NT2/D1 (cell line): ENCODE measurements at places on chromosomes 2 and 18.

DNA sequence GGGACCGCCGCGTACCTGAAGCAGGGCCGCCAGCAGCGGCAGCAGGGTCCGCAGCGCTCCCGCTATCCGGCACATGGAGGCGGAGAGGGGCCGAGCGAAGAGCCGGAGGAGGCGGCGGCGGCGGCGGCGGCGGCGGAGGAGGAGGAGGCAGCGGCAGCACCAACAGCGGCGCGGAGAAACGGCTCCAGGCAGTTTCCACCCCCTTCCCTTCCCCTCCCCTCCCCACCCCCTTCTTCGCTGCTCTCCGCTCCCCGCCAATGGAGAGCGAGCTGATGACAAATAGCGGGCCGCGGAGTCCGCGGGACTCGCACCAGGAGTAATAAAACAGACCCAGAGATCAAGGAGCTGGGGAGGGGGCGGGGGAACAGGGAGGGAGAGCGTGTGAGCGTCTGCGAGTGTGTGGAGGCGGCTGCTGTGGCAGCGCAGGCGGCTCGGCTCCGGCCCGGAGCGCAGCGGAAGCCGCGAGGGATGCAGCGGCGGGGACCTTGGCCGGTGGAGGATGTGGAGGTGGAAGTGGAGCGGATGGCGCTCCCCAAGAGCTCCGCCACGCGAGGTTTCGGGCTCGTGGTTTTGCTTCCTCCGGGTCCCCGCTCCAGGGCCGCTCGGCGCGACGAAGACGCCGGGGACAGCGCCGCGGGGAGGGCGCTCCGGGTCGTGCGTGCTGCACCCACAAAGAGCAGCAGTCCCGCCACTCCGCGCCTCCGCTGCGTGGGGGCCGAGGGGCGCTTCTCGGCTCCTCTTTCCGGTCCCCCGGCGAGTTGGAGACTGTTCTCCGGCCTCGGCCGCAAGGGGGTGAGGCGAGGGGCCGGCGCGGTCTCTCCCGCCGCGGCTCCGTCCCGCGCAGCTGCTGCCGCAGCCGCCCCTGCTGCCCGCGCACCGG lies at the start of gene CDH2:
Gene CDH2, minus strand, starts transcription at position 183 of the 880 bp plus-strand sequence. Its CDS starts 108 bp downstream, at position 75.
- peak; percentile 30 for DNase-seq

DNA sequence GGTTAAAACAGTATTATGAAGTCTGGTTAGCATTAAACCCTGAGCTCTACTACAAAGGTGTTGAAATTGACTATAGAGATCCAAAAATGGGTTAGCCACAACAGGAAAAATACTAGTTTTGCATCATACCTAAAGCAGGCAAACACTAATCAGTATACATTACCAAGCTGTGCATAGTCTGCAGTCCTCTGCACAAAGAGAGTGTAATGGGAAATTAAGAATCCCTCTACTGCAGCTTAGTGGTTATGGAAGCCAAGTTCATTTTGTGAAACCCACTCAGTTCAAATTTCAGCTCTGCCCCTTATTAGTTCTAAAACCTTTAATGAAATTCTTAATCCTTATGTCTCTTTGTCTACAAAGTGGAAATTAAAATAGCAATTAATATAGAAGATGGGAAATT lies 192.1 kb downstream of the MBD2 start:
- DNase-seq: no peak

DNA sequence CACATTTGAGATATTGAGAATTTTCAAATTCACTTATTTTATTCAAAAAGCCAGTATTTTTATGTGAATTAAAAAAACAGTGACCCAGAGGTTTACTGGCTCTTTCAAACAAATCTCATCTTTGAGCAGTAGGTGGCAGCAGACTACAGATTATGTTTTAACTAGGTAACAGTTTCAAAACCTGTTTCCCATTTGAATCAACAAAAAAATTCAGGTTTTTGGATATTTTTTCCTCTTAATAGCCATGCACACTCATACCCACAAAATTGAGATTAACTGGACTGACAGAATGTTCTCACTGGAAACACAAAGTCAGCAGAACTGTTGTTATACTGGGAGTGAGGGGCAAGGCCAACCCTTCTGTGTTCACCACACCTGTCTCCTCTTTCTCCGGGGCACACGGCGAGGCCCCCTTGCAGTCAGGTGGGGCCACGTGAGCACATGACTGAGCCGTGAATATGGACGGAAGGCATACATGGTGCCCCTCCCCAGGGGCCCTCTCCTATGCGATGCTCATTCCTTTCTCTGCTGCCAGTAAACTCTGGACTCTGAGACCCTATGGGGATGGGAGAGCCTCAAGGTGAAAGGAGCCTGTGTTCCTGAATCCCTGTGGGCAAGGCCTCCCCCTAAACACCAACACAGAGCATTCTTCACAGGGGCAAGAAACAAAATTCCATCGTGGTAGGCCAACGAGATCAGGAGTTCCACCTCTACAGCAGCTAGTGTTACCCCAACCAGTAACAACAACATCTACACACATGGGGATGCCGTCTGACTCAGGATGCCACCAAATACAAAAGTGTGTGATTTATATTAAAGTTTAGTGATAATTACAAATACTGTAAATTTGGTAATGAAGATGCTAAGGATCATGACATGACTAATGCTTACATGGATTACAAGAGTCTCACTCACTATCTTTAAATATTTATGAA lies 80.4 kb downstream of the LPIN2 start:
- DNase-seq: peak; percentile 16

DNA sequence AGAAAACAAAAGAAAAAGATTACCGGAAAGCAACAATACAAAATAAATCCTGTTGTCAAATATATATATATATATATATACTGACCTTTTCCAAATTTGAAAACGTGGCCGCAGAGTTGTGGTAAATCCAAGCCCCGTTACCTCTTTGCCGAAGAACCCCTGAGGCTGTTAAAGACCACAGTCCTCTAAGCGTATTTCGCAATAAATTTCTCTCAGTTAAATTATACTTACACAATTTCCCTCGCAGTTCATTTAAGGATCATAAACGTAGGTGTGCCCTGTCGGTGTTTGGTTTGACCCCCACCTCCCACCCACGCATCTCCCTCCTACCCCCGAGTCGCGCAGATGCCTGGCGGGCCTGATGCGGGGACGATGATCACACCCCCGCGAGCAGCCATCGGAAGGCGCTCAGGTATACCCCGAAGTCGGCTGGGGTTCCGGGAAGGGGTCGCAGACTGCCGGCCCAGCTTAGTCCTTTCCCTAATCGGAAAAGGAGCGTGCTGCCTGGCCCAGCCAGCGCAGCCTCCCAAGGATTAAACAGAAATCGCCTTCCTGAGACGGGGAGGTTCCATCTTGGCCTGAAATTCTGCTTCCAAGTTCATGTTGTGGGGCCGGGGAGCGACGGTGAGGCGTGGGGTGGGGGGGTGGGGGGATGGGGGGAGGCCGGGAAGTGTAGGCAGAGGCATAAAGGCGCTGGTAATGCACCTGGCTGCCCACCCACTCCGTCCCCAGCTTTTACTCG lies 2.9 kb upstream of the MEIS1 start:
- no peak for DNase-seq

DNA sequence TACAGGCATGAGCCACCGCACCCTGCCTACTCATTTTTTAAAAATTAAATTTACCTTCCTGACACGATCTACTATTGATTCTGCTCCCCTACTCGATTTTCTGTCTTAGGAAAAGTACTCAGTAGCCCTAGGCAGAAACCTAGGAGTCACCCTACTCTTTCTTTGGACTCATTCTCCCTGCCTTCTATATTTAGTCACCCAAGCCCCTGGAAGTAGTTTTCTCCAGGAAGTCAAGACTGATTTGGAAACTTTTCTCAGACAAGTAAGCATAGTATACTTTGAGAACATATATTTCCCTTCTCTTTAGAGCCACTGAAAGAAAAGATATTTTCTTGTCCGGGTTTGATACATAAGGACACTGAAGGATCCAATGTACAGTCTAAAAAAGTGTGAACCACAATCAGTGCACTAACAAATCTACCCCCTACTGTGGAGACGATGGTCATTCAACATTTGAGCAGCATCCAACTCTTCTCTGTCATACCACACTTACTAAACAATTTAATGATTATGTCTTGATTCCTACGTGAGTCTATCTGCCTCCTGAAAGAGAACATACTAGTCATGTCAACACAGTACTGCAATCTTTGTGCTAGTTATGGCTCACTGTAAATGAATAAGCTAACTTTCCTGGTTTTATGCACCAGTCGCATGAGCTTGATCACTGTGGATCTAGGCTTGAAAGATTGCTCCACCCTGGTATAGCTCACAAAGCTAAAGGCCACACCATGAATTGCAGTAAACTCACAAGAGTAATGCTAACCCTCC lies 19.8 kb downstream of the YWHAQ start:
- DNase-seq: no peak

- DNase-seq: no peak
Measured at GRCh38 chr2:217277646-217278398, 418.0 kb upstream of the TNP1 start.

GRCh38 chr2:207225773-207226172 lies 60.0 kb upstream of the KLF7 start:
- no peak for DNase-seq

GRCh38 chr2:25878361-25879132 lies at the start of gene ASXL2:
ASXL2 (minus strand) TSS chr2:25878487; CDS start chr2:25878222, 265 bp downstream.
- peak; percentile 97 for DNase-seq

GRCh38 chr2:103249462-103249861 lies 487.6 kb downstream of the TMEM182 start:
- DNase-seq: no peak

DNA sequence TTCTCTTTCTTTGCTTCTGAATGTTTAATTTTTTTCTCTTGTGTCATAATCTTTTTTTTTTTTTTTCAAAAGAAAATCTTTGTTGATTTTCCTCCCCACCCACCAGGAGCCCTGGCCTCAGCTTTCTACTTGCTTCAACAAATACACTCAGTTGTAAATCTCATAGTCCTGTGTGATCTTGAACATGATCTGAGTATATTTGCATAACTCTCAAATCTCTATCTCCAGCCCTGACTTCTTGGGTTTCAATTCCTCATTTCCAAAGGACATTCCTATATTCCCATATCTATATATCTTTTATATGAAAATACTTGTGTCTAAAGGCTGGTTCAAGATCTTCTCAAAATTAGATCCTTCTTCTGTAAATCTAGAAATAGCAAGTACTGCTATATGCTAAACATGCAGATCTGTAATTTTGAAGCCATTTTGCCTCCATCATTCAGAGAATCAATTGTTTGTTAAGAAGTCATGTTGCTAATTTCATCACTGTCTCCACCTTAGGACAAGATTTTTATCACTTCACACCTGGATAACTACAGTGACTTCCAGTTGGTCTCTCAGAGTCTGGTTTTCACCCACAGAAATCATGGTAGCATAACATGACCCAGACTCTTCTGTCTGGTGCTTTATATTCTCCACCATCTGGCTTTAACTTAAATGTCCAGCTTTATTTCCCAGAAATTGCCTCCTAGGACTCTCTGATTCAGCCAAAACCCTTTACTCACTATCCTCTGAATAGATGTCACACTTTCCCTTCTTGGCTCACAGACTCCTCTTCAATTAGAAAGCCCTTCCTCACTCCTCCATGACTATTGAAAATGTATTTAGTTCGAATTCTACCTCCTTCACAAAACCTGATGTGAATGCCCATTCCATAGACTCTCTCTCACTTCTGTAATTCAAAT lies 98.1 kb downstream of the ZEB2 start:
- no peak for DNase-seq
